ELF-1 (cell line): ENCODE measurements at places on chromosomes 1 and 21.

- DNase-seq, result peak; percentile 51
Observed at GRCh38 chr1:41851589-41851988, 67.1 kb downstream of the HIVEP3 start.

DNA sequence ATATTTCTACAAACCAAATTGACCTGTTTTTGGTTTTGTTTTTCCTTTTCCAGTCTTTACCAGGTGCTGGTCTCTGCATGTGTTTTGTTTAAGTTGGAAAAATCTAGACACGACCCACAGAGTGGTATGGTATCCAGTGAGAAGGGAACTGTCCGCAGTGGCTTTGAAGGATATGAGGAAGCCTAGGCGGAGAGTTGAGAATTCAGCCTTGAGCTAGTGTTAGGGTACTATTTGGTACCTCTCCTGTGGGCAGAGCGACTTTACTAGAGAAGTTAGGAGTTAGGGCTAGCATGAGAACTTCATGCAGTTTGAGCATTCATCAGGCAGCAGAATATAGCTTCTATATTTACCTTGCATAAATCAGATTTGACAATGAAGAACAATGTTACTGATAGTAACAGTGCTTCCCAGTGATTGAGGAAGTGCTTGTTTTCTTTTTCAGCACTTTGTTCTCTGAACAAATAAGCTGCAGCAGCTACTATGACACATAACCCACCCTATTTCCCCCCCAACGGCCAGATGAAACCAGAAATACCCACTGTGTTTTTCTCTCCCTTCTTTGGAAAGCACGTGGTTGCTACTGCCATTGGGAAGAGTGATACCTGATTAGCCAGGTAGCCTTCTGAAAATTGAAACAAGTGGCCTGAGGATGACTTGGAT is 19.0 kb downstream of the MRPS6 start:
- DNase-seq, result no peak

DNA sequence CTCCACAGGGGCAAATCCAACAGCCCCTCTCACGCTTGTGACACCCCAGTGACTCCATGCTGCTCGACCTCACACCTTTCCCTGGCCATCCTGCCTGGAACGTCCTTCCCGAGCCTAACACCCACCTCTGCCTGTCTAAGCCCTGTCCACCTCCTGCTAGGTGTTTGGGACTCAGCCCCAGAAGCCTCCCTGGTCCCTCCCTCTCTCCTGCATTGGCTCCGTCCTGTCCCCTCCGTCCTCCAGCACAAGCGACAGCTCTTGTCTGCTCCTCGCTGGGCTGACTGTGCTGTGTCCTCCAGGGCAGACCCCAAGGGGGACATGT is 102.0 kb upstream of the IFFO2 start:
- DNase-seq, result no peak

DNA sequence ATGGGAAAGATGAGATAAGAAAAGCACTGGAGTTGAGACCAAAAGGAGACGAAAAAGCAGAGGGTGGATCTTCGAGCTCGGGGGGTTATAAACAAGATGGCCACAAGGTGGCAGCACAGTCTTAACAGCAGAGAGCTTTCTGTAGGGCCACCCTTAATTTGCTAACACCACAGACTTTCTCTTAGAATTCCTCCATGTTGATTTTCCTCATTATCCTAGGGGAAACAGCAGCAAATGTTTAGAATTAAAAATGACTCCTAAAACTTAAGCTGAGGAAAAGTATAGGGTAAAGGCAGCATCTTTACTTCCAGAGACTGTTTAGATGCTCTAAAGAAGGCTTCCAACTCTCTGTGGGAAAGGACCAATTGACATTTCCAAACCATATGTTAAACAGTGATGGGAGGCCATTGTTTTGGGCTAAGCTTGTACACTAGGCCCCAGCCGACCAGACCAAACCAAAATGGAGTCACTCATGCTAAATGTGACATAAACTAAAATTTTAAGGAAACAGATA is 2.5 kb upstream of the APOBEC4 start:
- DNase-seq, result peak; percentile 93

DNA sequence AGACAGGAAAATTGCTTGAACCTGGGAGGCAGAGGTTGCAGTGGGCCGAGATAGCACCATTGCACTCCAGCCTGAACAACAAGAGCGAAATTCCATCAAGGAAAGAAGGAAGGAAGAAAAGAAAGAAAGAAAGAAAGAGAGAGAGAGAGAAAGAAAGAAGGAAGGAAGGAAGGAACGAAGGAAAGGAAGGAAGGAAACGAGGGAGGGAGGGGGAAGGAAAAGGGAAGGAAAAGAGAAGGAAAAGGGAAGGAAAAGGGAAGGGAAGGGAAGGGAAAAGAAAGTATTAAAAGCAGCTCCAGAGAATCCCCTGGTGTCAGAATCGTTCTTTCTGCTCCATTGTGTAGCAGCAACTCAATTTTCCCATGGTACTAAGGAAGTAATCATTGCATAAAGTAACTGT is 19.2 kb upstream of the ZSWIM5 start:
- DNase-seq, result no peak

DNA sequence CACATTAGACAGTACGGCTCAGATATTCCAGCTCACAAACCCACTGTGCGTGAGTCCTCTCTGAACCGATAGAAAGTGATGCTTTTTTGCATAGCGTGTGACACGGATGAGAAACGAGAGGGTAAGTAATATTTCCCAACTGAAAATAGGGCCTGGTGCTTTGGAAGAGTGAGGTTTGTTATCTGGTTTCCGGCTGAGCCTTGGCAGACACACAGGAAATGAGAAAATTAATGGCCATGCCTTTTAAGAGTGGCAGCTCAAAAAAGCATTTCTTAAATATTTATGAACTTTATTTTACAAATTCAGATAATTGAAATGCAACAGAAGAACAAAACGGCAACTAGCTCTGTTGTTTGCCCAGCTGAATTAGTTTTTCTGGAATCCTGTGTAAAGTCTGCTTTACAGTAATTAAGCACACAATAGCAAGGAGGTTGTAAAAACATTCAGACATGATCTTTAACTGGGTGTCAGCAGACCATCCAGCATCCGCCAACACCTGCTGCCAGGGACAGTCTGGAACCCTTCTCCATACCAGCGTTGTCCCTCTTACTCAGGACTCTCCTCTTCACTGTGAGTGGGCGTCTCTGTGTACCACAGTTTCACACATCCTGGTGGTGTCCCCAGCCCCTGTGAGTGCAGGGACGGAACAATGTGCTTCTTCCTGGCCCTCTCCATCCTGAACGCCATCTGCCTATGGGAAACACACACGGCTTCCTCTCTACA is 155.4 kb downstream of the PGBD5 start:
- DNase-seq, result no peak

GRCh38 chr21:23131177-23131576 is 2133.0 kb downstream of the NCAM2 start:
- no peak for DNase-seq

DNA sequence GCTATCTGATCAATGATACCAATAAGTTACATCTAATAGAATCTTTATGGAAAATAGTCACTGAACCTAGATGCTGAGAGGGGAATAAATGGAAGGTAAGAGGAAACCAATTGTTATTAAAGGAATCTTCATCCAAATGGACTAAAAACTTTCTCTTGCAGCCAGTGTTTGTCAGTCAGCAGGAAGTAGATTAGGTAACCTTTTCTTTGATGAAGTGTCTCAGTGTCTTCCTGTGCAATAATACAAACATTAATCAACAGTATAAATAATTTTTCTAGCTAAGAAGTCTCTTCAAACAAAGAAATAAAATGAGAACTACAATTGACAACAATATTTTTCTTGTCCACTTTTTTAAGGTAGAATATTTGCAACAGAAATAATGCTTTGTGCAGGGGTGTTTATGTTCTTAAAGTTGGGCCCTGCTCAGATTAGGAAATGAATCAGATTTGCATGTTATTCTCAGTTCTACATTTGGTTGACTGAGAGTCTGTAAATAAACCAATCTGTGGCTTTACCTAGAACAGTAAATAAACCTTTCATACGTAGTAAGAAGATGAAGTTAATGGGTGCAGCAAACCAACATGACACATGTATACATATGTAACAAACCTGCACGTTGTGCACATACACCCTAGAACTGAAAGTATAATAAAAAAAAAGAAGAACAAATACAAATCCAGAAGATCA is 391.4 kb downstream of the MRPL39 start:
- DNase-seq, result no peak

DNA sequence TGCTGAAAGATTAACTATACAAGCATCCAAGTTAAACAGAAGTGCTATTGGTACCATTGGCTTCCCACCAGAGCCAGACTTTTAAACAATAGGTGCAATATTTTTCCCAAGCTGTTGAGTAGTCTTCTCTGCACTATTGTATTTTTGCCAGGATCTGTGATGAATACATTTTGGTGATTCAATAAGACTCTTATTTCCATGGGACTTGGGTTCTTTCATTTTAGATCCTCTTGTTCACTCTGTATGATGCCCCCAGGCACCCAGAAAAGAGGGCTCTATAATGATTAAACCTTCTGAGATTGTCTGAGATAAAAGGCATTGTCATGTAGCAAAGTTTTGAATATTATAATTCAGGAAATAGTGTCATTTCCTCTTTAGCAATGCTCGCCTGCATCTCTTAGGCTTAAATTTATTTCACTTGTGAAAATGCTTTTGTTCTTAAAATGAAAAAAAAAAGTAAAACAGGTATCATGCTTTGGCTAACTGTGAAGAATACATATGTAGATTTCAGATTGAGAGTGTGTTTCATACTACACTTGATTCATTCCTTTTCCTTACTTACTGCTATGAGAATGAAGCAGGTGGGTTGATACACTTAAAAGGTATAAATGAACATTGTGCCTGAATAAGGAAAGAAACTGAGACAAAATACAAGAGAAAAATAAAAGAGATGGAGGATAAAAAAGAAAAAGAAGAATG is 275.0 kb downstream of the HMCN1 start:
- DNase-seq, result no peak

GRCh38 chr1:192311281-192311680 is 5.5 kb upstream of the RGS21 start:
- no peak for DNase-seq

DNA sequence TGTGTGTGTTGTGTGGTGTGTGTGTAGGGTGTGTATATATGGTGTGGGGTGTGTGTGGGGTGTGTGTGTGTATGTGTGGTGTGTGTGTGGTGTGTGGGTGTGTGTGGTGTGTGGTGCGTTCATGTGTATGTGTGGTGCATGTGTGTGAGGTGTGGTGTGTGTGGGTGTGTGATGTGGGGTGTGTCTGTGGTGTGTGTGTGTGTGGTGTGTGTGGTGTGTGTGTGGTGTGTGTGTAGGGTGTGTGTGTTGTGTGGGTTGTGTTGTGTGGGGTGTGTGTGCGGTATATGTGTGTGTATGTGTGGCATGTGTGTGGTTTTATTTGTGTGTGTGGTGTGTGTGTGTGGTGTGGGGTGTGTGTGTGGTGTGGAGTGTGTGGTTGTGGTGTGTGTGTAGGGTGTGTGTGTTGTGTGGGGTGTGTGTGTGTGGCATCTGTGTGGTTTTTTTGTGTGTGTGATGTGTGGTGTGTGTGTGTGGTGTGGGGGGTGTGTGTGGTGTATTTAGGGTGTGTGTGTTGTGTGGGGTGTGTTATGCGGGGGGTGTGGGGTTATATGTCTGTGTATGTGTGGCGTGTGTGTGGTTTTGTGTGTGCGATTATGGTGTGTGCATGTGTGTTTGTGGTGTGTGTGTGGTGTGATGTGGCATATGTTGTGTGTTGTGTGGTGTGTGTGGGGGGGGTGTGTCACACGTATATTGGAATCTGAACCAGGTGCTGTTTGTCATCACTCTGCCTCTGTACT is 17.1 kb upstream of the ZBTB21 start:
- no peak for DNase-seq

DNA sequence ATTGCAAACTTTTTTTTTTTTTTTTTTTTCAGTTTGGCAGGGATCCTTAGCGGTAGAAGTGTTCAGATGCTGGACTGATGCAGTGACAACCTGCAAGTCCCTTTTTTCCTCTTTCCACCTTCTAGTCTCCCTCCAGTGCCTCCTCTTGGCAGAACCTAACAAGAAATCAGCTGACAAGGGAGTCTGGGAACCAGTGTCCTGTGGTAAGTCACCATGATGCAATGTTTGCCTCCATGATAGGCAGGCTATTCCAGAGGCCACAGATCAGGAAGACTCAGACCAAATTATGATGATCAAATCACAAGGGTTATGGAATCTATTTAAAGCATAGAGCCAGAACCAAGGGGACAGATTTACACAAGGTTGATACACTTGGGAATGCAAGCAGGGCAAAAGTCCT is 3.0 kb upstream of the CD34 start:
- DNase-seq, result no peak

DNA sequence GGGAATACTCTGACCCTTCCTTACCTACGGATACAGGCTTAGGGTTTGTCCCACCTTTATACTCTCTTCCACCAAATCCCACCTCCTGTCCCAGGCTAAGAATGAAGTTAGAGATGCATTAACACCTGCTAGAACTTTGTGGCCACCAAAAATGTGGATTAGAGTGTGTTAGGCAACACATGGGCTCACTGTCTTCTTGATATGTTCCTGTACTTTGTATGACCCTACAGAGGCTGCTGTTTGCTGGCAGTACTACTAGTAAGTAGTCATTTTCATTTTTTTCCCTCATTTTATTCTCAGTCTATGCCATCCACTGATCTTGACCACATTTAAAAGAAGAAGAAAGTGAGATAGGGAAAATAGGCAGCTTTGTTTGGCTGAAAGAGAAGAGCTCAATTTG is 21.0 kb upstream of the TMEM39B start:
- no peak for DNase-seq

GRCh38 chr1:83065952-83066727 is 932.8 kb downstream of the TTLL7 start:
- no peak for DNase-seq

- no peak for DNase-seq
Observed at GRCh38 chr1:222098404-222098803, 356.5 kb upstream of the DUSP10 start.

DNA sequence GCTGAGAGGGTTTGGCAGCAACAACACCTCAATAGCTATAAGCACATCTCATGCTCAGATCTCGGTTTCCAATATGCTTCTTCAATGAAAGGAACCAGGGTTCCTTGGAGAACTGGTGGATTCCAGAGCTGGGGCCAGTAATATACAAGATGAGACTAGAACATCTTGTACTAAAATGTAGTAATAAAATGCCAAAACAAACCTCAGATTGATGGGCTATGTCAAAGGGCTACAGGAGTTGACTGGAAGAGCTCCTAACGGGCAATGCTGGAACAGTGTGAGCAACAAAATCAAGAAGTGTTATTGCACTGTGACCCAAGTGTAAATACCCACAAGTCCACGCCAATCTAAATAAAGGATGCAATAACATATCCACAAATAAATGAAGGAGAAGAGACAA is 26.1 kb upstream of the SLC19A1 start:
- DNase-seq, result no peak
